ENCODE measurements at places on chromosomes 4 and X. TPM values are rescaled to one million over a fixed set of nuclear protein-coding genes. Genes with fewer than 3 reads are reported as not detected.
A peak's percentile ranks its signal among the peaks of the same experiment; 100 is the strongest.

GRCh38 chr4:43337707-43338106, 445.2 kb downstream of the GRXCR1 start:
- H3K27me3 ChIP-seq = no peaks in the 10 kb centered on the region
- no peaks in the 10 kb centered on the region for H3K4me1 ChIP-seq
- no peak overlapping the region for H3K27ac ChIP-seq
- H3K4me3 ChIP-seq = no peak overlapping the region
- H3K36me3 ChIP-seq = no peaks in the 10 kb centered on the region

DNA sequence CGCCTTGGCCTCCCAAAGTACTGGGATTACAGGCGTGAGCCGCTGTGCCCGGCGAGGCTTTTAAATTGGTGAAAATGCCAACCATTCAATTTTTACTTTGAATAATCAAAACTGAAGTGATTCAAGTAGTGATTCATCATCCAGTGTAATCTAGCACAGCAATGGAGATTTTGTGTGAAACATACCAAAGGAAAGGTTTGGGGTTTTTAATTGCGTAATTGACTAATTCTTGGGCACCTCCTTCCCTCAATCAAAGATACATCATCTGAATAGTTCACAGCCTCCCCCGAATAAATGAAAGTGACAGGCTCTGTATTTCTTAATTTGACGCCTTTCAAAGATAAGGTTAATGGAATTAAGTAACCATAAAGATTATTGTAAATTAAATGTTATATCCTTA, 69.0 kb downstream of the DMD start:
- DNase-seq = no peak
- no peaks in the 10 kb centered on the region for H3K36me3 ChIP-seq
- no peaks in the 10 kb centered on the region for H3K27me3 ChIP-seq

The PNCK gene
- 1.5 TPM for total RNA-seq

- H3K4me1 ChIP-seq = no peaks in the 10 kb centered on the region
- no peak for DNase-seq
- H3K27me3 ChIP-seq = no peaks in the 10 kb centered on the region
- H3K4me3 ChIP-seq = no peak overlapping the region
- no peak overlapping the region for H3K27ac ChIP-seq
- H3K36me3 ChIP-seq = peaks cover 44% of the 10 kb centered on the region
These were observed 187.6 kb downstream of the DCLK2 start for GRCh38 chr4:150265806-150266205.

DNA sequence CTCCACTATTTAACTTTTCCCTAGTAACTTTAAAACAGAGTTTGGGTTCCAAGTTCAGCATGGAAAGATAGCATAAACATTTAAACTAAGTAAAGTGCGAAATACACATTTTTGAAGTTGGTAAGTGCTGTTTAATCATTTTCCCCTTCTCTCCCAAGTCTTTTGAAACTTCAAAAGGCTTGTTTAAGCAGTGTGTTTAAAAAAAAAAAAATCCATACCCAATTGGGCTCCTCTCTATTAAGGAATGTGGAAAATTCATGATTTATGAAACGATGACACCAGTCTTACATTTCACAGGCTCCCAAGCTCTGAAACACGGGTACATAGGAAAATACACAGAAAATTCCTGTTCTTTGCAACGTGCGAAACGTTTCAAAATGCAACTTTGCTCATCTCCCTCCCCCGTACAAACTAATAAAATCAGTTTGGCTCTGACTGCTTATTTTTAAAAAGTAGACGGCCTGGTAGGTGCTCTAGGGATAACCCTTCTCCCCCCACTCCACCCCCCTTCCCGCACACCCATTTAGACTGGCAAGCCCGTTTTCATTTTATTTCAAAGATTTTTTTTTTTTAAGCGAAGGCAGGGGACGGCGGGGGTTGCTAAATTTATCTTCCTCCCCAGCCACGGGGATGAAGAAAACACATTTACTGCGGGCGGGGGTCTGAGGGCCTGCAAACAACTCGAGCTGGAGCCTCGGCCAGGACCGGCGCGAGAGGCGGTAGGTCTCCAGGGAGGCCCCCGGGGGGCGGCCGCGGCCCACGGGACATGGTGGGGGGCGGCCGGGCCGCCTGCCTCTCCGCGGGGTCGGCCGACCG, 786 bp upstream of the ZFX start:
- H3K4me3 ChIP-seq = peak overlapping the region; percentile 69
- peak overlapping the region; percentile 100 for H3K27ac ChIP-seq
- no peaks in the 10 kb centered on the region for H3K27me3 ChIP-seq
- H3K4me1 ChIP-seq = peaks cover 46% of the 10 kb centered on the region

DNA sequence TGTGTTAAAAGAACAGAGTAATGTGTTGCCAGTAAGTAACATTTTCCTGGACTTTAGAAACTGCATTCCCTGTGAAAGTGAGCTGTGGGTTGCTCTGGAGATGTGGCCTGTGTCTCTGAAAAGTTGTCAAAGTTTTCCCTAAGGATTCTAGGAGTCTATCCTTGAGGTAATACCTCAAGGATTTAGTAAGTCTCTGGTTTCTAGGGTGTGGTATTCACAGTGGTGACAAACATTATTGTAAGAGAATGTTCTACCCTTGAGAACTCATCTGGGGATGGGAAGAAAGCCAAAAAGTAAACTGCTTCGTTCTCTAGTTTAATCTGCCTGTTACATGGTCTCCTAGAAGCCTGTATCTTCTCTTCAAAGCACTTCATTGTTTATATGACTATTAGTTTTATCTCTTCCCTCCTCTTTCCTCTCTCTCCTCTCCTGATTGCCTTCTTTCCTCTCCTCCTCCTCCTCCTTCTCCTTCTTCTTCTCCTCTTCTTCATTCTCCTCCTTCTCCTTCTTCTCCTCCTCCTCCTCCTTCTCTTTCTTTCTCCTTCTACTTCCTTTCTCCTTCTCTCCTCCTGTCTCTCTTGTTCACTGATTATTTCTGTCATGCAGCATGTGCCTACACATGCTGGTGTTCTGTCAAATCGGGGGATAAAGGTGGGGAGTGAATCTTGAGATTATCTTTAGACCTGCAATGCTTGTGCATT, 321.3 kb downstream of the PTTG2 start:
- H3K27ac ChIP-seq = peak overlapping the region; percentile 15
- H3K27me3 ChIP-seq = no peaks in the 10 kb centered on the region
- H3K4me3 ChIP-seq = no peak overlapping the region
- no peaks in the 10 kb centered on the region for H3K36me3 ChIP-seq
- H3K4me1 ChIP-seq = peaks cover 10% of the 10 kb centered on the region
- no peak for DNase-seq

DNA sequence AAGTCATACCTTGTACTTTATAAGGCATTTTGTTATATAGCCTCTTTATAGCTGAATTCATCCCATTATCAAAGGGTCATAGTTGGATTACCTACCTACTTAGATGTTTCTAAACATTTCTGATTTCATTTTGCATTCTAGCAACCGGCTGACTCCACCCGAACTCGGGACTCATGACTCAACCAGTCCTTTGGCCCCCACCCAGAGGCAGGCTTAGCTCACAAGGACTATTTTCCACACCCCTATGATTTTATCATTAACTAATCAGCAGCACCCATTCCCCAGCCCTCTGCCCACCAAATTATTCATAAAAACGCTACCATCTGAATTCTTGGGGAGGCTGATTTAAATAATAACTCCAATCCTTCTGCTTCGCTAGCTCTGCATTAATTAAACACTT, 79.9 kb upstream of the EGFL6 start:
- H3K36me3 ChIP-seq = no peaks in the 10 kb centered on the region
- no peak overlapping the region for H3K4me3 ChIP-seq
- no peaks in the 10 kb centered on the region for H3K4me1 ChIP-seq
- H3K27me3 ChIP-seq = no peaks in the 10 kb centered on the region
- DNase-seq = no peak

DNA sequence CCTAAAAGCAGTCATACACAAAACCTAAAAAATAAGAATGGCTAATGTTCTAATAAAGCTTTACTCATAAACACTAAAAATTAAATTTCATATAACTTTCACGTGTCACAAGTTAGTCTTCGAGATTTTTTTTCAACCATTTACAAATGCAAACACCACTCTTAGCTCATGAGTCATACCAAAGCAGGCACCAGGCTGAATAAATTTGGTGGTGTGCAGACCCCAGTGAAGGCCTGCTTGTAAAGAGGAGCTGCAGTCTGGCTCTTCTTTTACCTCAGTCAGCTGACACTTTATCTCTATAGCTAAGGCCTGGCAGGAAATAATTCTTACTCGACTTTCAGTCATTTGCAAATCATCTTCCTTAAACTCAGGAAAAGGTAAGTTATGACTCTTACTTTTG, 37.4 kb downstream of the CLOCK start:
- H3K4me3 ChIP-seq = no peak overlapping the region
- H3K4me1 ChIP-seq = no peaks in the 10 kb centered on the region
- no peaks in the 10 kb centered on the region for H3K36me3 ChIP-seq
- no peak for DNase-seq

Measured in esophagus squamous epithelium (tissue), 5 donors.